M059J (cell line): ENCODE measurements at places on chromosomes 12 and 14.

- no peak for DNase-seq
These were observed 73.4 kb downstream of the GTF2A1 start for GRCh38 chr14:81147140-81147897.

- DNase-seq, result no peak
These were observed 108.4 kb downstream of the BRMS1L start for GRCh38 chr14:35934499-35934898.

- no peak for DNase-seq
These were observed at the start of gene SERPINA3 for GRCh38 chr14:94612174-94612573. SERPINA3 (plus strand) TSS chr14:94612391; CDS start chr14:94614442, 2,051 bp downstream.

GRCh38 chr12:108572166-108572790 lies 9.9 kb downstream of the ISCU start:
- peak; percentile 40 for DNase-seq

- no peak for DNase-seq
These were observed 398.3 kb downstream of the AEBP2 start for GRCh38 chr12:19837543-19837942.

DNA sequence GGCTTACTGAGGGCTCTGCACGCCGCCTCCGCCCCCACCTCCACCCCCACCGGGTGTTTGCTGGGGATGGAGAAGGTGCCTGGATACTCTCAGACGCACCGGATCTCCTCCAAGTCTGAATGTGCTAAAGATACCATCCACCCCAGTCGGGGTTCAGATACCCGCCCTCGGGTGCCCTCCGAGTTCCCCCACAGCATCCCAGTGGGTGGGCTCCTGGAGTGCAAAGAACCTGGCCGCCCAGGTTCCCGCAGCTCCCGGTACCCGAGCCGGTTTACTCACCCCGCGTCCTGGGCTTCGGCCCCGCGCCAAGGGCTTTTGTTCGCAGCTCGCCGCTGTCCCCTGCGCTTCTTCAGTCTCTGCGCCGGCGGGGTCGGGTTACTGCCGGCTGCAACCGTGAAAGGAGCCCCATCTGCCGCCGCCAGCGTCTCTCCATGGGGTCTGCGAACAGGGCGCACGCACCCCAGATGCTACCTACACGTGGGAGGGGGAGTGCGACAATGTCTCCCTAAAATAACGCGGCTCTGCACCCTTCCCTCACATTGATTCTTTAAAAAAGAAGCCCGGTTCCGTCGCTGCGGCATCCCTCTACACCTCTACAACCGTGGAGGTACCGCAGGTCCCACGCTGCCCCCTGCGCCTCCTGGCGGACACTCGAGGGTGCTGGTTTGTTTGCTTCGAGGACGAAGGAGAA lies at the start of gene CCDC177:
TSS of gene CCDC177 (minus strand) at position 609 of the 691 bp plus-strand sequence. CDS start 1,249 bp downstream, outside the sequence.
- peak; percentile 48 for DNase-seq

- peak; percentile 55 for DNase-seq
These were observed 104.4 kb upstream of the DIO2 start for GRCh38 chr14:80315681-80316080.

GRCh38 chr14:101078892-101079221 lies 175.3 kb upstream of the RTL1 start:
- DNase-seq, result no peak

DNA sequence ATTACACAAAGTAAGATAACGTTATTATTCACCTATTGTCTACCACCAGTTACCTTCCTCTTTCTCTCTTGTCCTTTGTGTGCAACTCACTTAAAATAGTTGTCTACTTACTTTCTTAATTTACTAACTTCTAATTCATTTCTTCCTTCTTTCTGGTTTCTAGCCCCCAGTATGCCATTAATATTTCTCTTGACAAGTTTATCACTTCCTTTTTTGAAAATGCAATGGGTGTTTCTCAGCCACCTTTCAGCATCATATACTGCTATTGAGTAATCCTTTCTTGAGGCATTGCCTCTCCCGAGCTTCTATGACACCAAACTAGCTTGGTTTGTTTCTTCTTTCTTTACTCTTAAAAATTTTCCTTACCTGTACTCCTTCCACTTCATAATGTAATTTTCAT lies 633.6 kb downstream of the TMTC2 start:
- no peak for DNase-seq

DNA sequence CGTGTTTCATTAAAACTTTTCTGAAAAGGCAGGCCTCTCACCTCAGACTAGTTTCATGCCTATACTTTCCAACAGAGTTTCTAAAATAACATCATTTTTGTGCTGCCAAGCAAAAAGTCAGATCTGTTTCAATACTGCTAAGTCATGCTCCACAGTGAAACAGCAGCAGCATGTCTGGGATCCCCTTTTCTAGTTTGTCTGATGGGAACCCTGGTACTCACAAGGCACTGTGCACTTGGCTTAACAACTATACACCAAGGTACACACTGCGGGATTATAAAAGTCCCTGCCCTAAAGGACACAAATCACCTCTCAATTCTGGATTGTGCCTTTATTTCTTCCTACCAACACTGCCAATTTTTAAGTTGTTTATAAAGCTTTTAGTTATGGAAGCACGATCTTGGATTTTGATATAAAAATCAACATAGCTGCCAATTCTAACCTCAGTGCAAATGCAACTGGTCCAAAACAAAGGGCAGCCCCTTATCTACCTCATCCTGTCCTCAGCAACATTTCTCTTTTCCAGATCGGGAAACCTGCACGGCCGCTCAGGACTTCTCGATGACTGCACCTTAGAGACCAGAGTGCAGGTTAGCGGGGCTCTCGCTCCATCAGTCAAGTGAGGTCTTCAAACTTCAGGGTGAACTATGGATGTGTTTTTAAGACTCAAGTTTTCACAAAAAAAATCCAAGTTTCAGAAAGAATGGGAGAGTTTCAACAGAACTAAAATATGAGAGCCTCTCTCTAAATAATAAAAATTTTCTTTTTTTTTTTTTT lies 1.7 kb upstream of the EIF5 start:
- DNase-seq, result no peak

DNA sequence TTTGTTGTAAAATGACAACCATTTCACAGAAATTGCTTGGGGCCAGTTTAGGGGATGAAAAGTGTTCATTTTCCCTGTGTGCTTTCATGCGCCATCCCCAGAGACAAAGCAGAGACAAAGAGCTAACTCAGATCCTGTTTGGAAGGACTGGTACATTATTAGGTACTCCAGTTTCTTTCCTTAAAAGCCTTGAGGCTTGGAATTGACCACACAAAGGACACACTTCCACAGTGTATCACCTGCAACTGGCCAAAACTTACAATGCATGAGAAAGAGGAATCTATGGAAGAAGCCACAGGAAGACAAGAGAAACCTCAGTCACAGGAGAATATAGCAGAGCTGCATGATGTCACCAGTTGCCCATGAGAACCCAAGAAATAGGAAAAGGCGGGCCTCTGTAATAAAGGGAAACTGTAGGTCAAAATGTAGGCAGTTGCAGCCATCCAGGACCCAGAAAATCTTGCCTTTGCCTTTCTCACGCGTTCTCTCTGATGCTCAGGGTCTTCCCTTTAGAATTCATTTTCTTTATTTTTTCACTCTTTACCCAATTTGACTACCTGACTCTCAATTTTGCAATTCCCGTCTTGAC lies 339.0 kb downstream of the RMST start:
- DNase-seq, result no peak

- DNase-seq, result no peak
These were observed 118.9 kb downstream of the NPAS3 start for GRCh38 chr14:33057585-33057984.

GRCh38 chr12:50625029-50625925 lies 120.5 kb downstream of the DIP2B start:
- no peak for DNase-seq

DNA sequence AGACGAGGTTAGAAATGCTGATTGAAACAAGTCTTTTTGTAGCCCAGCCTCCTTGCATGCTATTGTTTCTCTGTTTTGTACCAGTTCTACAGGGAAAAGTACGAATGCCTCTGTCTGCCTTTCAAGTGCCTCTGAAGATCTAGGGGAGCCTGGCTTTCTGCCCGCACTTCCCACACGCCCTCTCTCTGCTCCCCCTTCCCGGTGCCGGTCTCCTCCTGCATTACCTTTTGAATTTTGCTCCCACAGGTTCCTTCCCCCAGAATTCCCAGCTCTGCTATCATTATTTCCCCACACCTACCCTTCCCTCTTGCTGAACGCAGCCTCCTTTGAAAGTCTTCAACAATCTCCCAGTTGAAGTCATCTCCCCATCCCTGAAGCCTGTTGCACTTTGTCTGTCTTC lies 689.7 kb downstream of the BCL11B start:
- no peak for DNase-seq

DNA sequence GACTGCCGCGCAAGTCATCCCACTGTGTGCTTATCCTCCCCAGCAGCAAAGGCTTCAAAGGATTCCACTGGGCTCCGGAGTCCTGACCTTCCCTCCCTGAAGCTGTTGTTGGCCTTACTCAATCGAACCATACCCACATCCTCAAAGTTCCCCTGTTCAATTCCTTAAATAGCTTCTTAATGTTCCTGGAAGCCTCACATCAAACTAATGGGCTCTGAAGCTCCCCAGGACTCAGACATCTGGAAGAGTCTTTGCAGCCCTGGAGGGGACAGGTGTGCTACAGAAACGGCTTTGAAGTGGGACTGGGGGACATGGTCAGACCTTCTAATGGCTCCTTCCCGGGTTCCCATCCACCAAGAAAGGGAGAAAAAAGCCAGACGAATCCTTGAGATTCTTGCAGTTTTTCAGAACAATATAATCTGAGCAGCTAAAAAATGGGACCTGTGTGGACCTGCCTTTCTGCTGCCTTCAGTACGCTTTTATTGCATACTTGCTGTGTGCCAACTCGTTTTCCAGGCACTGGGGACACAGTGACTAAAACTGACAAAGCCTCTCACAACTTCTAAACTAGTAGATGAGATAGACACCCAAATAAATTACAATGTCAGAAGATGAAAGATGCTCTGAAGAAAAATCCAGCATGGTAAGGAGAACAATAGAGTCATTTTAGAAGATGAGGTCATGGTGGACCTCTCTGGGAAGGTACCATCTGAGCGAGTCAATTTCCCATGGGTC lies 204.5 kb downstream of the MON2 start:
- DNase-seq, result no peak

GRCh38 chr12:45742590-45742989 lies 13.1 kb downstream of the ARID2 start:
- no peak for DNase-seq

GRCh38 chr14:54440037-54440436 lies 1.1 kb downstream of the CNIH1 start:
- no peak for DNase-seq

DNA sequence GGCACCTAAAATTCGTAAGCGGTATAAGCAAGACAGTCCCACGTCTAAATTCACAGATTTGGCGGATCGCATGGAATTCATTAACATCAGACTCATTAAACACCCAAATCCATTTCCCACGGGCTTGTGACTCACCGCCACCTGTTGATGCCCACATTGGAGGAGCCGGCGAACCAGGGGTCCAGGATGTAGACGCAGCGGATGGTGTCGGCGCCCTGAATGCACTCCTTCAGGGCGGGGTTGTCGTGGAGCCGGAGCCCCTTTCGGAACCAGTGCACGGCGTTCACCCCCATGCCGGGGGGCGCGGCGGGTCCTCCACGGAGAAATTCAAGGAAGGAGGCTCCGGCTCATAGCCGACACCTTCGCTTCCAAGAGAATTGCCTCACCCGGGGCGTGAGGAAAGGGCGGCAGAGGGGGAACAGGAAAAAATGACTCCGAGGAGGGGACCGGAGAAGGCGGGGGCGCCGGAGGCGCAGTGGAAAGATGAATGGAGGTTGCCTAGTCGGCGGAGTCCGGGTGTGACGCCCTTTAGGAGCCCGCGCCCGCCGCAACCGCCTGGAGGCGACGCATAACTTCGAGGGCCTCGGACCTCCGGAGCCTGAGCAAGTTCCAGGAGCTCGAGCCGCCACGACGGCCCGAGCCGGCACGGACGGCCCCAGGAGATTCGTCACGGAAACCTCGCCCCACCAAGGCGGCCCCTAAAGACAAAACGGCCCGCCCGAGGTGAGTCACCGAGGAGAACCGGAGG lies 506 bp downstream of the CRY1 start:
- DNase-seq, result peak; percentile 58

DNA sequence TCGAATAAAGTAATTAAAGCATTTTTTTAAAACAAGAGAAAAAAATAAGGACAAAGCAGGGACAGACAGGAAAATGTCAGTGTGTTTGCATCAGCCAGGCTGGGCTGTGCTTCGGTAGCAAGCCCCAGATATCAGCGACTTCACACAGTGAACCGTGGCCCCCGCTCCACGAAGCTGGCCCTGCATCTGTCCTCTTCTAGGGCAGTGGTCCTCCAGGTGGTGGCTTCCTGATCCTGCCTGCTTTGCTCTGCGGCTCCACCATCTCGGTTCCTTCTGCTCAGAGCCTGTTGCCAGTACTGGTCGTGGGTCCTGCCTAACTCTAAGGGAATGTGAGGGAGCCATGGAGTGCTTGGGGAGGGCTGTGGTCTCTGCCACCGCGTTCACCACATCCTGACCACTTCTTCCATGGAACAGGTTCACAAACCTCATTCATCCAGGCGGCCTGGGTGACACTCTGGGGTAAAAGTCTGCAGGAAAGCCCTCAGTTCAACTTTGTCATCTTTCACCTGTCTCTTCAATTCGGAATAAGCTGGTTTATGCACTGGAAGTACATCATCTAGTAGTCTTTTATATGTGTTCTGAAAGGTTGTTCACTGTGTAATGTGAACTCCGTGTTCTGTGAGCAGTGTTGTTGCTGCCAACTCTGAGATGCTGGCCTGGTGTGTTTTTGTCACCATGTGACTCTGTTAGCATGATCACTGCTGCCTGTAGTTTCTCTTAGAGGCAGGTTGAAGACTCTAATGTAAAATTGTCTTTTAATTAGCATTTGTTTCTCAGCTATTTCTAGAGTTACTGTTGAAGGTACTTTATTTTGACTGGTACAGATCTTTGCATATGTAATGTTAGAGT lies 47.9 kb downstream of the ANKRD9 start:
- DNase-seq, result no peak

DNA sequence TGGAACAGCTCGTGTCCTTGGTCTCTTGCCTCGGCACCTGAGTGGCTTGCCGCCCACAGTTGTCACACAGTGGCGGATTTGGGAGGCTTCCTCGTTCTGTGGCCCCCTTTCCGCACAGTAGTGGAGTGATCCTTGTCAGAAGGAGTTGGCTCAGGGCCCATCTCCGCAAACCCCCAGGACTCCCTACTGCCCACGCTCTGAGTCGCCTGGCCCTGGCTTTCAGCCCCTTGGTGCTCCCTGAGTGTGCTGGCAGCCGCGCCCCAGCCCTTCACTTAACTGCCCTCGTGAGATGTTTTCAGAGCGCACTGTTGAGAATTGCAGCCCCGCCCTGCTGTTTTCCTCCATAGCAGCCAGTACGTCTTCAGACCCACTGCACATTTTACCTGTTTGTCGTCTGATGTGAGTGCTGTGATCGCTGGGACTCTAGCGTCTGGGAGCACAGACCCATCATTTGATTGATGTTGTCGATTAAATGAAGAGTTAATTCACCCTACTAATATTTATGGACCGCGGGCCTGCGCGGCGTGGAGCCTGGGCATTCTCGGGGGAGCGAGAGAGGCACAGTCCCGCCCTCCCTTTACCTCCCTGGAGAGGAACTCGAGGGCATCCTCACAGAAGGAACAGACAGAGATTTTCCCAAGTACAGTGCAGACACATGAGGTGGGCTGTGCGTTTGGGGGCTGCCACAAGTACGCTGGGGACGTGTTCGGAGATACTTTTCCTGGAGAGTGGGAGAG lies 91.8 kb downstream of the DDX51 start:
- DNase-seq, result no peak
